Stimulated activated CD4-positive, alpha-beta T cell treated with anti-CD3 and anti-CD28 coated beads, Interleukin-2, amount 100 ng/mL, for 48 hours (primary cell): ENCODE measurements at places on chromosomes 6 and 20.
A peak's percentile ranks its signal among the peaks of the same experiment; 100 is the strongest.

DNA sequence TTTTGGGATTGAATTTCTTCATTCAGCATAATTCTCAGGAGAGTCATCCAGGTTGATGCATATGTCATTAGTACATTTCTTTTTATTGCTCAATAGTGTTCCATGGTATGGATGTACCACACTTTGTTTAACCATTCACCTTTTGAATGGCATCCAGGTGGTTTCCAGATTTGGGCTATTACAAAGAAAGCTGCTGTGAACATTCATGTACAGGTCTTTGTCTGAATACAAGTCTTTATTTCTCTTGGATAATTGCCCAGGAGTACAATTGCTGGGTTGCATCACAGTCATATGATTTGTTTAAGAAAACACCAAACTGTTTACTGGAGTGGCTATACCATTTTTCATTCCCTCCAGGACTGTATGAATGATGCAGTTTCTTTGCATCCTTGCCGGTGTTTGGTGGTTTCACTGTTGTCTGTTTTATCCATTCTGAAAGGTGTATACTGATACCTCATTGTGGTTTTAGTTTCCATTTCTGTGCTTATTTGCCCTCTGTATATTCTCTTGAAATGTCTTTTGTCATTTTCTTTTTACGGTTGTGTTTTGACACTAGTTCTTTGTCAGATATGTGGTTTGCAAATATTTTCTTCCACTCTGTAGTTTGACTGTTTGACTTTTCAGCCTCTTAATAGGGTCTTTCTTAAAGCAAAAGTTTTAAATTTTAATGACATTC is 8.8 kb downstream of the CDKAL1 start:
- no peak for DNase-seq

DNA sequence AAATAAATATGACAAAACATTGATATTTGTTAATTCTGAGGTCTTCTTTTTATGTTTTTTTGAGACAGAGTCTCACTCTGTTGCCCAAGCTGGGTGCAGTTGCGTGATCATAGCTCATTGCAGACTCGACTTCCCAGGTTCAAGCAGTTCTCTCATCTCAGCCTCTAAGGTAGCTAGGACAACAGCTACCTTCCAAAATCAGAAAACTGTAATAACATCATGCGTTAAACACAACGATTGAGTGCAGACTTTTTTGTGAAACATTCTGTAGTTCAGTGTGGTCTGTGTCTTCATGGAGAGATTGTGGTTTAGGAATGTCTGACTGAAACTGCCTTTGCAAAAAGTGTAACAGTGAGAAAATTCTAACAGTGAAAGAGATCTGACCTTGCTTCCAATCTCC is 16.1 kb upstream of the DOK5 start:
- no peak for DNase-seq

- DNase-seq: no peak
Observed at GRCh38 chr6:147000545-147001488, 203.4 kb upstream of the STXBP5 start.

DNA sequence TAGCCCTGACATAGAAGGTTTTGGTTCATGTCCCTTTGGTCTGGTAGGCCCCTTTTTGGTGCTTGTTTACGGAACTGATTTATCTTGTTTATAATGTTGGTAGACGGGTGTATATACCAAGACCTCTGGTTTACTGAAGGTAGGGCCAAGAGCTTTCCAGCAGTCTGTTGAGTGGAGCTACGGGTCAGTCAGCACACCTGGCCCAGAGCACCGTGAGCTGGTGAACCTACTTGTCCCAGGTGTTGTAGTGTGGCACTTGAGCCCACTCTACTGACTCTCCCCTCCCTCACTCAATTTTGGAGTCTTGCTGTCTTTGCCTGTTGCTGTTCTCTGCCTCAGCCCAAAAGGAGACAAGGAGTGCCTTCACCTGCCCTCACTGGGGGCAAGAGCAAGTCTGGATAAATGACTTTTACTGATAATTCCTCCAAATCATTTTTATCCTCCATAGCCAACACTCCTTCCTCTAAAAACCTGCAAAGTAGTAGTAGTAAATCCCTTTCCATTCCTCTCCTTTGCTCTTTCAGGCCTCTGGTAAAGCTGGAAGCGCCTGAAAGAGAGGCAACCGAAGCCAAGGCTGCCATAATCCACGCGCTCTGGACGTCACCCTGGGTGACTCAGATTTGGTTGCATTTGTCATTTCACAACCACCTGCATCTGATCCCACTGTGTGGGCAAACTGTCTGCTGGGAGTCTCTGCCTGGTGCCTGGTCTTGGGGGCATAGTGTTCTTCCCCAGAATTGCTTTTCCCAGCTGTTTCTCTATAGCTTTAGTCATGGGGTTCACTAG is 22.2 kb downstream of the RREB1 start:
- no peak for DNase-seq

DNA sequence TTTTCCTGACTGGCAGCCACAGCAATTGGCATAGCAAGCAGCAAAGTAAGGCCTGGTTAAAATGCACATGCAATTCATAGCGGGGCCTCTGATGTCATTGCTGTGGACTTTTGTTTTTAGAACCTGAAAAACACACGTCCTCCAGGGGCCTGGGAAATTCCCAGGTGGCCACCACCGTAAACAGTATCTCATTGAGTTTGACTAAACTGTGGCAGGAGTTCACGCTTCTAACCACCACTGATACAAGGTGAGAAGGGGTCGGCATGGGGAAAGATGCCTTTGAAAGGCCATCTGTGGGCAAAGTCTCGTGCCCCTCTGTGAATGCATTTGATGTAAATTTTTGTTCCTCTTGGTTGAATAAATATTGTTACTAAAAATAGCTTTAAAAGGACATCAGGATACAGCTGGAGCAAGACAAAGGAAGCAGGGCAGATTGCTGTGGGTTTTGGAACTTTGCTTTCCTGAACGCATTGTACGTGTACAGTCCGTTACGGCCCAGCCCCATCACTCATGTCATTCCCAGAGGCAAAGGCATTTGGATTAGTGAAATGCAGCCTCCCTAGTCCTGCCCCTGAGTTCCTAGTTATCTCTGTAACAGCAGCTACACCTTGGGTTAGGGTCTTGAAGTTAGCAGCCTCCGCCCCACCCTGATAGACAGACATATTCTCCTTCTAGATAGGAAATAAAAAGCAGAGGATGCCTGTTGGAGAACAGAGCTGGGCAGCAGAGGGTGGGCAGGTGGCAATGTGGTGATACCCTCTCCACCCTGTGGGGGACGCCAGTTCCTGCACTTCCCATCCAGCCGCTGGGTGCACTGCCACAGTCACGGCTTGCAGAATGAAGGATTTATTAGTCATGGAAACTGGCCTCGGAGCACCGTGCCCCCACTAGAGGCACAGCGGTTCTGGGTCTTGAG is 80.3 kb downstream of the ZDHHC14 start:
- DNase-seq: peak; percentile 54

DNA sequence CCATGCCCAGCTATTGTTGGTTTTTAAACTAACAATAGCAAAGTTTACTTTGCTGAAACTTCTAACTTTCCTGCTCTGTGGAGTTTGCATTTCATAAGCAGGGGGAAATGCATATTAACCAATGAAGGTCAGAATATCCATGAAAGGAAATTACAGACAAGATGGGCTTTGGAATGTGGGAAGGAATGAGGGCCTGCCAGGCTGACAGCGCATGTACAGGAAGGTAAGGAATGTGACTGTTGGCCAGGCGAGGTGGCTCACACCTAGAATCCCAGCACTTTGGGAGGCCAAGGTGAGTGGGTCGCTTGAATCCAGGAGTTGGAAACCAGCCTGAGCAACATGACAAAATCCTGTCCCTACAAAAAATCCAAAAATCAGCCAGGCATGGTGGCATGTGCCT is 49.6 kb downstream of the CDK5RAP1 start:
- DNase-seq: no peak

DNA sequence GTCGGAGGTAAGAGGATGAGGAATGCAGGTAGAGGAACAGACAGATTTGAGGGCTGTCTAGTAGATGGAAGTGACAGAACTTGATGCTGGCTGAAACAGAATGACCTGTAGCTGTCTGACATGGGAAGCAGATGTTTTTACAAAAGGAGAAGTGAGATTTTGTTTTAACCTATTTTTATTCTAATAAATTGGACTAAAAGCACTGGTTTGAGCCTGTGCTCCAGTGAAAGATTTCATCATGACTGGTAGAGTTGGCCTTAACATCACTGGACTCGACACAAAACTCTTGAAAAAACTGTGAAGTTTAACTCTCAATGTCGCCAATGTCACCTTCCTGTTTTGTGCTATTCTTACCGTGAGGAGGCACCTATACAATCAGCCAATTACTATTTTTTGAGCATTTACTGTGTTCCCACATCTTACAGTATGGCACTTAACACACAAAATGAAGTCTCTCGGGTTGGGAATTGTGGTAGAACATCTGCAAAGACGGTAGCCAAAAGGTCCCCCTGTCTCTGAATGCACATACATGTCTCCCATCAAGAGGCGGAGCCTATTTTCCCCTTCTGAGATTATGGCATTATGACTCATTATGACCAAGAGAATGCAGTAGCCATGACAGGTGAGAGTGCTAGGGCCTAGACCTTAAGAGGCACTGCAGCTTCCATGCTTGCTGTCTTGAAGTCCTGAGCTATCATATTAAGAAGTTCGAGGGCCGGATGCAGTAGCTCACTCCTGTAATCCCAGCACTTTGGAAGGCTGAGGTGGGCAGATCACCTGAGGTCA is 93.2 kb downstream of the FOXF2 start:
- no peak for DNase-seq

- no peak for DNase-seq
Observed at GRCh38 chr6:113396730-113397129, 460.4 kb upstream of the MARCKS start.

GRCh38 chr6:110075406-110075805 is 97.3 kb downstream of the GPR6 start:
- DNase-seq: no peak

DNA sequence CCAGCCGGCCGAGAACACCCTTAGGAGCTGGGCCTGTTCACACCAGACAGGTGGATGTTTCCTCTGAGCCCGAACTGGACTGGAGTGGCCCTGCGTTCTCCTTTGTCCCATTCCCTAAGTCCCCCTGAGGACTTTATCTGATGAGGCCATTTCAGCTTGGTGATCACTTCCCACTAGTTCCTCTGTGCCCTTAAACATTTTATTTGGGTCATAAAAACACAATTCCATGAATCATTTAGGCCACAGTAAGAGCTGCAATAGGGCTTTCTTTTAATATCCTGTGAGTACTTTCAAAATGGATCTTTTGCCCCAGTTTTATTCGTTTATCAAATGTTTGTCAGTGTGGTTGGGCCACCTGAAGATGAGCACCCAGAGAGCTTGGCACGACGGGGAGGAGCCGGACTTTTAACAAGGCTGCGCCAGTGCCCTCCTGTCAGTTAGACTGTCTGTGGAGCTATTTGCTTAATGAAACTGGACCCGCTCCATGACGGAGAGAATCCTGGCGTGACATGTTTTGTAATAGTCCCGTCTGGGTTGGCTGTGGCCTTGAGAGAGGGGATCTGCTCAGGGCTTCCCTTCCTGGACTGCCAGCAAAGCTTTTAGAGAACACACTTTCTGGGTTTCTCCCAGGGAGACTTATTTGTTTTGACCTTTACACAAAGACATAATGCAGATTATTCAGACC is 53.5 kb downstream of the ZDHHC14 start:
- no peak for DNase-seq

GRCh38 chr20:58102261-58102660 is 126.2 kb downstream of the ANKRD60 start:
- no peak for DNase-seq
